ENCODE measurements at places on chromosomes 2 and 18.

GRCh38 chr2:73852020-73852419 is 23.3 kb downstream of the STAMBP start:
- DNase-seq: peak; percentile 35

GRCh38 chr2:72576459-72576858 is 249.4 kb downstream of the EXOC6B start:
- no peak for DNase-seq

GRCh38 chr2:161898633-161899032 is 175.4 kb downstream of the DPP4 start:
- DNase-seq: no peak

GRCh38 chr2:84969511-84970209 is 1.3 kb upstream of the KCMF1 start:
- peak; percentile 47 for DNase-seq

GRCh38 chr2:120373424-120373823 is 27.5 kb downstream of the INHBB start:
- no peak for DNase-seq

DNA sequence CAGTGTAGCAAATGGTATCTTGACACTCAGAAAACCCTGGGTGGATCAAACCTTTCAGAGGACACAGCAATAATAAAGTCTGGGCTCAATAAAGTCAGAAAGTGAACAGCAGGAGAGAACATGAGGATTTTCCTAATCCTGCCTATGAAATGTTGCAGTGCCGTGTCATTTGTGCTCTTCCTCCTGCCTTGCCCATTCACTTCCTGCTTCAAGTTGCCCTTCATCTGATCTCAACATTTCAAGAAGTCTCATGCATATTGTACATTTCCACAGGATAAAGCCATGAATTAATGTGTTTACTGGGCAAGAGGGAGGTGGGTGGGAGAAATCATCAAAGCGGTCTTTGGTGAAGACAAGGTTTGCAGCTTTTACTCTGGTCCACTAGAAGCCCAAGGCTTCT is 51.1 kb upstream of the STPG4 start:
- DNase-seq: no peak

GRCh38 chr2:210028178-210028577 is 25.7 kb downstream of the RPE start:
- DNase-seq: no peak

DNA sequence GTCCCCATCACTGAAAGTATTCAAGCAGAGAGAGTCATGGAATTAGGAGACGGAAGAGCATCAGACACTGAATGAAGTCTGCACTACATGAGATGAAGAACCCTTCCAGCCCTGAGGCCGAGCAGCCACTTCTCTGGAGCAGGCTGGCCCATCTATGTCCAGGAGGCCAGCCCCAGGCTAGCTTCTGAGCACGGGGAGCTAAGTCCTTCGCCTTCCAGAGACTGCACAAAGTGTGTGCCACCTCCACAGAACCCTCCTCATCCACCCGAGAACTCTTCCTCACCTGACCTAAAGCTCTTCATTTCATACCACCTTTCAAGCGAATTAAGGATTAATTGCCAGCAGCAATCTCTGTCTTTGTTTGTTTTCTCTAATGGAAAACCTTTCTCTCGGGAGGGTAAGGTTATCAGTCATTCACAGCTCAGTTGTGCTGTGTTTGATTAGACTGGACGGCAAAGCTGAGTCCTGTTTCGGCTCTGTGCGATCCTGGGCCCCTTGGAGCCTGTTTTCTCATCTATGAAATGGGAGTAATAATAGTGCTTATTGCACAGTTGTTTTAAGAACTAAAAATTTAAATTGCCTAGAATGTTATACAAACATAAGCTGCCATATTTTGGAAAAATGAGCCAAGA is 38.0 kb downstream of the SCTR start:
- DNase-seq: no peak

DNA sequence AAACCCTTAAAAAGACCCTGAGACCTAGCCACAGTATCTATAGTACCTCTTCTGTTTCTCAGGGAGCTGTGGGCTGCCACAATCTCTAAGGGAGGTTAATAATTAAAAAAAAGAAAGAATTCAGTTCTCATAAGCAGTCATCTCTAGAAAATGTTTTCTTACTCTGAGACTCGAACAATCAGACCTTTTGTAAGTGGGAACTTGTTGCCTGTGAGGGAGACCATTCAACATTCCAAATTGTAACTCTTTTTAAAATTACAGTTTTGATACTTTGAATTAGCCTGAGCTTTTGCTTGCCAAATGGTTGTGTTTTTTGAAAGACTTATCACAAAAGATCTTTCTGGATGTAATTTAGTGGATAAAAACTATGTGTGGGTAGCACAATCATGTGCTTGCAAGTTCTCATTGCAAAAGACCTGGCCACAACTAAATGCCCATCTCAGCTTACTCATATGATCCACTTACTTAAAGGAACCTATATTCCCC is 33.3 kb downstream of the IL1R2 start:
- DNase-seq: no peak

- no peak for DNase-seq
These were observed 45.5 kb upstream of the NAB1 start for GRCh38 chr2:190603374-190603773.

DNA sequence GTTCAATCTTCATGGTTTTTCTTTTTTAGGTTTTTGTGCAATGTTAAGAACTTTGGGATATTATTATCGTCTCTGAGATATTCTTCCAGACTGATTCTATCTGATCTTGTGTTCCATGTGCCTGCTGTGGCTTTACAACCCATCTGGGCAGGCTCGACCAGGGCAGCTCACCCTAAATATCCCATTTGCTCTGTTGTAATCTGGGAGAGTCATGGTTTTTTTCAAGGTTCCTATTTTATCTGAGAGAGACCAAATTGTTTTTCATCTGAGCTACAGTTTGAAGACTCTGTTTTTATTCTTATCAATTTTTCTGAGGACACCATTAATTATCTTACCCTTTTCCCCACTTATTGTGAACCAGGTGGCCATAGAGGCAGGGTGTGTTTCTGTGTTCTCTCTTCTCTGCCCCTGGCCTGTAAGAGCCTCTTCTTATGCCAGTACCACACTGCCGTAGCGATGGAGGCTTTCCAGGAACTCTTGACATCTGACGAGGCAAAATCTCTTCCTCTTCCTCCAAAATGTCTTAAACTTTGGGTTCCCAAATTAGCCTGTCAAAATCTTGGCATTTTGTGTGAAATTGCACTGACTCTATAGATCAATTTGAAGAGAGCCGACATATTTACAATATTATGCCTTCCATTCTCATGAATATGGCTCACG is 3.1 kb downstream of the SP140L start:
- DNase-seq: no peak

DNA sequence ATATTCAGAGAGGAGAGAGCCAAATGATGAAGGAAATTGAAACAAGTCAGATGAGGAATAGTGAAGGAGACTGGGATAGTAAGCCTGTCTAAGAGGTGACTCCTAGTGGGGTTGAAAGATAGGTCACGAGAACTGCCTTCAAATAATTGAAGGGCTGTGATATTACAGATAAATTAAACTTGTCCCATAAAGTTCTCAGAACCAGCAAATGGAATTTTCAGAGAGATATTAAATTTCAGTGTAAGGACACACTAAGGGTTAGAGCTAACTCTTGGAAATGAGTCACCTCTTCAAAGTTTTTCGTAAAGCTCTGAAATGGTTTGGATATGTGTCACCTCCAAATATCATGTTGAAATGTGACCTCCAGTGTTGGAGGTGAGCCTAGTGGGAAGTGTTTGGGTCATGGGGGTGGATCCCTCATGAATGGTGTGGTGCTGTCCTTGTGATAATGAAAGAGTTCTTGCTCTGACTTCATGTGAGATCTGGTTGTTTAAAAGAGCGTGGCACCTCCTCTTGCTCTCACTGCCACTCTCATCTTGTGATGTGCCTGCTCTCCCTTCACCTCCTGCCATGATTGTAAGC is 87.3 kb downstream of the BABAM2 start:
- DNase-seq: no peak

- DNase-seq: no peak
These were observed 664 bp downstream of the CCT4 start for GRCh38 chr2:61887717-61888266.

- no peak for DNase-seq
These were observed 81.6 kb downstream of the MAP2 start for GRCh38 chr2:209505410-209505809.

DNA sequence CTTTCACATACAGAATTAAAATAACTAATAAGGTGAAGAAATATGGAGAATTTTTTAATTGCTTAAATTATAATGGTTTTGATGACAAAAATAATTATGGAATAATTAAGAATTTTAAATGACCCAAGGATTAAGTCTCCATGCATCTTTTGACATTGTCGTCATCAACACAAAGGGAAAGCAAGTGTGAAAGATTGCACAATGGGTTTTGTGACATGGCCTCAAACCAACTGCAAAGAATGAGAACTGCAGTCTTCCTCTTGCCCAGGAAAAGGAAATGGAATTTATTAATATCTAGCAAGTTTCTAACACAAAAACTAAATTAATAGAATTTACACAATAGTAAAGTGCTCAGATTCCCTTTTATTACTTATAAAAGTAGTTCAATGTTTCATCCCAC is 329.1 kb upstream of the PKDCC start:
- no peak for DNase-seq

DNA sequence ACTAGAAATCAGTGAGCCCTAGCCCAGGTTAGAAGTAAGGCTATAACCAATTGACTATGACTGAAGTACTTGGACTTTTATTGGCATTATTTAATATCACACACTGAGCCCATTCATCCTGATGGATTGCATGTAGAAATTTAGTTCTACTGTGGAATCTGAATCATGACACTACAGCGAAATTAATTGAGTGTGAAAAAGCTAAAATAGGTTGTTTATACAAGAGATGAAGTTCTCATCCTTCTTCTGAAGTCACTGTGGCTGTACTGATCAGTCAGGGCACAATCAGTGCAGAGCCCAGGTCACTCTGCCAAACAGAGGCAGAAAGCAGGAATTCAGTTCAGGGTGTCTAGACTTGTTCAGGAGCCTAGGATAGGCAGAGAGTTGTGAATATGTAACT is 158.9 kb downstream of the BABAM2 start:
- no peak for DNase-seq

DNA sequence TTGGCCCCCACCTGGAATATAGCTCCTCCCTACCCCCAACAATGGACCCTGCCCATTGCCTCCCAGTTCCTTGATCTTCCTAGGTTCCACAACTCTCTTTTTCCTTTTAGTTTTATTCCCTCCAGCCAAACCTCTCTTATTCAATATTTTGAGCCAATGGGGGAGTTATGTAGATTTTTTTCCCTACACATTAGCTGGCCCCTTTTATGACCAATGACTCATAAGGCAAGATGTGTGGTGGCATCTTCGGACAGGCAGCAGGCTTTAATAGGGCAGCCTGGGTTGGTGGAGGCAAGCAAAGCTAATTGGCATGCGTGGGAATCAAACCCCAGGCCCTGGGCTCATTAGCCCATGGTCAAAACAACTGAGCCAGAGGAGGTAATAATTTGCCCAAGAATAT is 9.2 kb downstream of the GRP start:
- no peak for DNase-seq

GRCh38 chr2:66596256-66596655 is 161.3 kb downstream of the MEIS1 start:
- no peak for DNase-seq

GRCh38 chr18:76580288-76580962 is 85.4 kb upstream of the ZNF516 start:
- DNase-seq: no peak

DNA sequence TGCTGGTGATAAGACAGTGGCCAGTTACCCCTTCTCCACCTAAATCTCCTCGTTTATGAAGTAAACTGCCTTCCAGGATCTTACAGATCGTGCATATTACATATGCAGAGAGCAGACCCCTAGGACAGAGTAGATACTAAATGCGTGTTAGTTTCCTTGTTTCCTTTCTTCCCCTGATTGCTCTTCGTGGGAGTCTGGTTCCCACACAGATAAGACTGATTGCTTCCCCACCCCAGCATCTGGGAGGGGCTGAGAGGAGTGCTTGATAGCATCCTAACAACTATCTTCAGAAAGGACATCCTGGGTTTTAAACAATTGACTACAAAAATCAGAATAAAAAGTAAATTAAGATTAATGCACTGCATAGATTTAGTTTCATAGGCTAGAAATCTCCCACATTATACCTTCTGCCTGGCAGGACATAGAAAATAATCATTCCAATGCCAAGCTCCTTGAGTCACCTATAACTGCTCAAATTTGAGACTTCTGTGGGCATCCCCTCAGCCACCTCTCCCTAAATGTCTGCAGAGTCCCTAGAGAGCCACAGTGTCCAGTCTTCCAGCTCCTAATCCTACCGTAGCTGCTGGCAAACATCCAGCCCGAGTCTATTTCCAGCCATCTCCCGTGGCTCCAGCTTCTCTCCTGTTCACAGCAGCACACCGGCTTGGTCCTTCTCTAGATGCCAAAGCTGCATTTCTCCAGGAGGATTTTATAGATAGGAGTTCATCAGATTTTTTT is 128.3 kb downstream of the LRRC30 start:
- no peak for DNase-seq

DNA sequence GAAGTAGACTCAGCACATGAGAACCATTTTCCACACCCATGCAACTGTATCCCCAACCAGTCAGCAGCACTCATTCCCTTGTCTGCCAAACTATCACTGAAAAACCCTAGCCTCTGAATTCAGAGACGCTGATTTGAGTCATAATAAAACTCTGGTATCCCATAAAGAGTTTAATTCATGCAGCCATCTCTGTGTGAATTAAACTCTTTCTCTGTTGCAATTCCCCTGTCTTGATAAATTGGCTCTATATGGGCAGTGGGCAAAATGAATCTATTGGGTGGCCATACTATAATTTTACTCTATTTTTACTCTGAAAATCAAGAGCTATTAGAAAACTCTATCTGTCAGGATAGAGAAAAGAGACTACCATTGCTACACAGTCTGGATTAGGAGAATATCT is 40.6 kb upstream of the TWSG1 start:
- no peak for DNase-seq

- no peak for DNase-seq
These were observed 14.6 kb downstream of the SCLY start for GRCh38 chr2:238075397-238075796.

DNA sequence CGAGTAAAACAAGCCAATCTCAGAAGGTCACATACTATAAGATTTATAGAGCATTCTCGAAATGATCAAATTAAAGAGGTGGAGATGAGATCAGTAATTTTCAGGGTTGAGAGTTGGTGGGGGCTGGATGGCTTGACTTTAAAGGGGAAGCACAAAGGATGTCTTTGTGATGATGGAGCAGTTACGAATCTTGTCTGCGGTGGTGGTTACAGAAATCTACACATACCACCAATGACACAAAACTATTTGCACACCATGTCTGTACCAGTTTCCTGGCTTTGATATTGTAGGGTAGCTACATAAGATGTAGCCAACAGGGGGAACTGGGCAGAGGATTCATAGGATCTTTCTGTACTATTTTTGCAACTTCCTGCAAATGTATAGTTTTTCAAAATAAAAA is 190.6 kb upstream of the SMIM21 start:
- DNase-seq: no peak

DNA sequence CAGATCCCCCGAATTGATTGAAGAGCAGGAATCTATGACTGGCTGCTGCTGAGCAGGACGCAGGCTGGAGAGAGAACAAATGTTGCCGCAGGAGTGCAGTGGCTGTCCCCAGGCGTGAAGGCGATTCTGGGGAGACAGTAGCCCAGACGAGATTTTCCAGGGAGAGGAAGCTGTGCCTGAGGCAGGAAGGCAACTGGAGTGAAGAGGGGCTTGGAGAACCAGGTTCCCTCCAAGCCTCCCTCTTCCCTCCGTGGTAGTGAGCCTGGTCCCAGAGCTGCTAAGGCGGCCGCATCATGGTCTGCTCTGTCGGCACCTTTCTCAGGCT is 1.3 kb upstream of the NPPC start:
- no peak for DNase-seq

Measured in hematopoietic multipotent progenitor cell treated with erythropoietin and hydrocortisone succinate and interleukin-3 and kit ligand, for 17 days (in vitro differentiated cells).